ENCODE measurements at places on chromosomes 3 and 15.

- DNase-seq, result no peak
Measured at GRCh38 chr15:32834156-32834555, 116.4 kb downstream of the GREM1 start.

- no peak for DNase-seq
Measured at GRCh38 chr15:65072027-65072426, 4.2 kb upstream of the RASL12 start.

GRCh38 chr3:171184372-171184771 lies 157.9 kb upstream of the SLC2A2 start:
- DNase-seq, result no peak

- DNase-seq, result no peak
Measured at GRCh38 chr15:78437107-78437761, 782 bp upstream of the IREB2 start.

- no peak for DNase-seq
Measured at GRCh38 chr3:185992831-185993374, 55.1 kb upstream of the TRA2B start.

Data from stimulated activated CD8-positive, alpha-beta memory T cell treated with anti-CD3 and anti-CD28 coated beads, Interleukin-4, amount 100 ng/mL, for 1 hour (primary cell).